ENCODE measurements at places on chromosomes 2 and 18.

GRCh38 chr2:75277111-75277510, 77.8 kb upstream of the TACR1 start:
- DNase-seq, result no peak

GRCh38 chr18:47970664-47971531, 40.4 kb upstream of the SMAD2 start:
- DNase-seq, result peak; percentile 68

DNA sequence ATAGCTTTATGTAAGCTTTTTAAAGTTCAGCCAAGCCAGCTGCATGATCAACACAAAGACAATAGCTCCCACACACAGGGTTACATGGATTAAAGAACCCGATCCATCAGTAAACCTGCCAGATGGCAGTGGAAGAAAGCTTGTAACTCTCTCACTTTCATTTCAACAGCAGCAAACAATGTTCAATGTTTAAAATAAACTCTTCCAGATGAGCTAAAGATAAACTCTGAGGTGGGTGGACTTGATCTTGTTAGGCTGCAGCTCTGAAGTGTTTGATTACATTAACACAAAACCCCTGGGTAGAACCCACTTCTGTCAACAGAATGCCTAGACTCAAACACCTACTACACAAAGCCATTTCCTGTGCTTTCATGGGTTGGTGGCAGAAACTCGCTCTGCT, 13.9 kb downstream of the RDH14 start:
- peak; percentile 4 for DNase-seq

GRCh38 chr2:218081063-218081462, 12.0 kb downstream of the RUFY4 start:
- DNase-seq, result no peak

- DNase-seq, result no peak
Observed at GRCh38 chr2:230347659-230348305, 20.8 kb downstream of the SP140L start.

GRCh38 chr2:143841935-143842334, 678.0 kb downstream of the ZEB2 start:
- DNase-seq, result no peak

DNA sequence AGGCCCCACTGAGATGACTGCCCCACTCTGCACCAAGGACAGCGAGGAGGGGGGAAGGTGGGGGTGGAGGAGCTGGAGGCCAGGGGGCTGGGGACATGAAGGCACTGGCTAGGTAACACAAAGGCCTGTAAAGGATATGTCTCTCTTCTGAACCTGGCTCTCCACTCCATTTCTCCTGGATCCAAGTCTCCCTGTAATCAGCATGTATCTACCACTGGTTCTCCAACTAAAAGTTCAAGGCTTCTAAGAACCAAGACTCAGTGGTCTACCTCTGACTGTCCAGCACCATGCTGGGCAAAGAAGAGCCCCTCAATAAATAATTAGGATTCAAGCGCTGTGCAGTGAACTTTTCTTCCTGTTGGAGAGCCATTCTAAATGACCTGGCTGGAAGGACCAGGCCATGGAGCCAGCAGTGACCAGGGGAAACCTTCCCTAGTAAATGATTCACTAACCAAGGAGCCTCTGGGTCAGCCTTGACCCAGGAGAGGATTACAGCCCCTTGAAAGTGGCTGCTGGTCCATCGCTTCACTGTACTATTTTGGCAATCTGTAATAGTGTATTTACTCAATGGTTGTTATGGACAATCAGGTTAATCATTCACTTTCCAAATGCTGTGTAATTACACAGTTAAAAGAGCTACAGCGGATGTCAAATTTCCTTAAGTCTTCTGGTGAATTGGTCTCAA, 73.2 kb downstream of the BCL11A start:
- no peak for DNase-seq

DNA sequence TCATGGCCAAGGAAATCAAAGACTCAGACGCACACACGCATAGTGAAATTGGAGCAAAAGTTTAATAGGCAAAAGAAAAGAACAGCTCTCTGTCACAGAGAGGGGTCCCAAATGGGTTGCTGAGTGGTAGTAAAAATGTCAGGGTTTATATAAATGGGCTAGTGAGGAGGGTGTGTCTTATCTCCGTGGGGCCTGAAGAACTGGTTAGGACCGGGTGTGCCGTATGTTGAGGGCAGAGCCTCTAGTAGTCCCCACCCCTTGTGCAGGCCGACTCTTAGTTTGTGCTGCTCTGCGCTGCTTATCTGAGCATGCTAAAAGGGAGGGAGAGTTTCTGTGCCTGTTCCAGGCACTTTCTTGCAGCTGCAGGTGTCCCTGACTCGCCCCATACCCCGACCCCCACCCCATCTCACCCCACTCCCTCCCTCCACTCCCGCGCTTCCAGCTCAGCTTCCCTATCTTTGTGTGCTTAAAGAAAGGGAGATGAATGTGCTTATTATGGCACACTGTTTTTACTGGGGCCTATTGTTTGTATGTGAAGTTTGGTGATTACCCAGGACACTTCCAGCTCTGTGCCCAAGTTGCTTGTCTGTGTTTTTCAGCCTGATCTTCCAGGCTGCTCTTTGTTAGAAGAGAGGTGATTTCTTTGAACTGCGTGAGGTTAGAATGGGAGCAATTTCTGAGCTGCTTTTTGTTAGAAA, 167.4 kb downstream of the SPAG16 start:
- peak; percentile 40 for DNase-seq

- DNase-seq, result no peak
Observed at GRCh38 chr18:11736656-11737055, 47.6 kb downstream of the GNAL start.

DNA sequence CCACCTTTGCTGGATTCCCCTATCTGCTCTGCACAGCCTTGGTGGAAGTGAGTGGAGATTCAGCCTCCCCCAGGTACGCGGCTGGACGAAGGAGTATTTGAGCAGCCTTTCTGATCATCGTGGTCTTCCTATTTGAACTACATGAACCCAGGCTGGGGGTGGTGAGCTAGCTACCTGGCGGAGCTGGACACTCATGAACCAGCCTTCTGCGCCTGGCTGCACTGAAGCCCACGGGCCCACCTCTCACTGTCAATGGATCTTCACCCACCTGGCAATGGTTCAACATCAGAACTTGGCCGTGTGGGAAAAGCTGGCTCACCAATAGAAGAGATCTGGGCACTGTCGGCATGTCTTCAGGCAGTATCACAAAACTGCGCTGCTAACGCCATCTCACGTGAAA, 35.4 kb downstream of the ANKMY1 start:
- DNase-seq, result no peak

DNA sequence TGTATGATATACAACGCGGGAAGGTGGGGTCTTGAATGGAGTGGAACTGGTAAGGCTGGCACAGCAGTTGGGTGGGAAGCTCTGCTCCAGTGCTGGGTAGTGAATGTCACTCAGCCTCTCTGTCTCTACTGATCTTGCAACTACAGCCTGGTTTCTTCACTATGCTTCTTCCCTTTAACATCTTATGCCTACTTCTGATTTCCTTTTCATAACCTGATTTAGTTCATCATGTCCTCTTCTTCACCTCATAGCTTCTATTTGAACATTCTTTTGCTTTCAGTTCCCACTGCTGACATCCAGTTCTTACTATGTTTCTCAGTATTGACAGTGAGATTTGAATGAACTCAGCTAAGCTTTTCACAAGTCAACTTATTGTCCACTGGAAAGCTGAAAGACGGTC, 286.2 kb downstream of the ARL6IP6 start:
- no peak for DNase-seq

DNA sequence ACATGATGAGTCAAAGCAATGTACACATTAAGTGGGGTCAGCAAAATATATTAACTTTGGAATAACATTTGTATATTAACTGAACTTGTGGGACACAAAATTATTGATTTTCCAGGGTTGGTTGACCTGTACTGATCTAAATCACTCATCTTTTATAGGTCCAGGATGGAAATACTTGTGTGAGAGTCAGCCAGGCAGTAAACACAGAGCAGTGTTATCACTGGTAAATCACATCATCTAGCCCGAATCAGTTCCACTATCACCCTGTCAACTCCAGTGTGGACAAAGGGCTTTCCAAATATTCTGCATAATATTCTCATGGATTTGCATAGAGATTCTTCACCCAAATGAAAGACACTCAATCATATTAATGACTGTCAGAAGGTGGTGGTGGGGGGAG, 295.7 kb downstream of the LRP1B start:
- DNase-seq, result no peak

GRCh38 chr2:178265851-178266250, 71.5 kb downstream of the OSBPL6 start:
- DNase-seq, result no peak

GRCh38 chr18:45274026-45274425, 341.2 kb upstream of the SLC14A2 start:
- no peak for DNase-seq

GRCh38 chr2:144052083-144052482, 467.8 kb downstream of the ZEB2 start:
- DNase-seq, result no peak

GRCh38 chr18:9771261-9771976, 63.3 kb downstream of the RAB31 start:
- DNase-seq, result peak; percentile 75

- DNase-seq, result no peak
Observed at GRCh38 chr2:10775021-10775780, 37.4 kb downstream of the PDIA6 start.

DNA sequence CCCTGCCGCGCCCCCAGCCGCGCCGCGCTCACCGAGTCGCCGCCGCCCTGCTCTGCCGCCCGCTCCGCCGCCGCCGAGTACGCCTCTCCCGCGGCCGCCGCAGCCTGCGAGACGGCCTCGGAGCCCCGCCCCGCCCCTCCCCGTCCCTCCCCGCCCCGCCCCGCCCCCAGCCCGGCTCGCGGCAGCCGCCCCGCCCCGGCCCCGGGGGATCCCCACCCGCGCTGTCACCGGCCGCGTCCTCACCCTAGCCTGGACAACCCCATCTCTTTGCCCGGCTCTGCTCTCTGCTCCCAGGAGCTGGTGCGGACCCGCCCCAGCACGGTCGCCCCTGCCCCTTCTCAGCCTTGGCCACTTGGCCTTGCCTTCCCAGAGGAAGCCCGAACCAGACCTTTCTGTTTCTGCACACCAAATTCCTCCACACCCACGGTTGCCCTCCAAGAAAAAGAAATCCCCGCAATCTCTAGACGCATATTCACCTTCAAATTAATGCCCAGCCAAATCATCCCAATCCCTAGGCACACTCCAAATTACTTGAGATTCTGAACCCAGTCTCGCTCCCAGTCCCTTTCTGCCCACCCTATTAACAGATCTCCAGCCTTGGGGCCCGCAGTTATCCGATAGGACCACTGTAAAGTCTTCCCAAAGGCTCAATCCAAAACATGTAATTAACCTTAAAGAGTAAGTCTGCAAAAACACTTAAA, at the start of gene CYRIA:
TSS of gene CYRIA (minus strand) at position 87 of the 701 bp plus-strand sequence. CDS start 77,715 bp downstream, outside the sequence.
- no peak for DNase-seq

DNA sequence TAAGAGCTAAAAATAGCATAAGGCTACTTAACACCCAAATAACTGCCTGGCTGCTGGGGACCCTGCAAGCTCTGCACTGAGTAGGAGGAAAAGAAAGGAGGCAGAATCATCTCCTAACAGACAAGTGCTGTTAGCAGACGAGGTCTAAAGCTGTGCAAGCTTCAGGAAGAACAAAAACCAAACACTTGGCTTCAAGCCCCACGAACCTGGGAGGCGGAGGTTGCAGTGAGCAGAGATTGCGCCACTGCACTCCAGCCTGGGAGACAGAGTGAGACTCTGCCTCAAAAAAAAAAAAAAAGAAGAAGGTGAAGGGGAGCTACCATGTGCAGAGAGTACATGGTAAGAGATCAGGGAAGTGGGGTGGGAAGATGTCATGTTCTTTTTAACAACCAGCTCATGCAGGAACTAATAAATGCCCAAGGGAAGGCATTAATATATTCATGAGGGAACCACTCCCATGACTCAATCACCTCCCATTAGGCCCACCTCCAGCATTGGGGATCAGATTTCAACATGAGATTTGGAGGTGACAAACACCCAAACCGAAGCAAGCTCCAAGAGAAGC, 28.8 kb upstream of the INO80C start:
- peak; percentile 17 for DNase-seq

- DNase-seq, result no peak
Observed at GRCh38 chr18:78487649-78488048, 492.0 kb upstream of the SALL3 start.

DNA sequence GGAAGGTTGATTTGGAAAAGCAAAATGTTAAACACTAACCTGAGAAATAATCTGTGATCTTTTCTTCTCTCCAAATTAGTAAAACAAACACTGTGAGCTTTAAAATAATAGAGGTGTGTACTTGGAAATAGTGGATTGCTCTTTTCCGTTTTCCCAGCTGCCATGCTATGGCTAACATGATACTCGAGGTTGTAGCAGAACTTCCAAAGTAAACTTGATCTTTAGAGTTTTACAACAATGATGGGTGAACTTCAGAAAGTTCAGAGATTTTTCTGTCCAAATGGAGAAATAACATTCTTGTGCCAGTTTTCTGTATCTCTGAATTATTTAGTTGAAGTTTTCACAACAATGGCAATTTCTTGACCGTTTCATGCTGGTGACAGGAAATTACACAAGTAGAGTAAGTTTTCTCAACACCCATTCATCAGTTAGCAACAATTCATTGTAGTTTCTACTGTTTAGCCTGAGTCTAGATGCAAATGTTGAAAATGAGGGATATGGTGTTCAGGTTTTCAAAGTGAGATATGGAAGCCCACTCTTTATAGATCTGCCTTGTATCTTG, 135.3 kb upstream of the CTAGE1 start:
- no peak for DNase-seq

GRCh38 chr2:161122772-161123530, 37.3 kb upstream of the TANK start:
- DNase-seq, result peak; percentile 70

GRCh38 chr2:11766016-11766415, 19.6 kb downstream of the LPIN1 start:
- no peak for DNase-seq

- DNase-seq, result no peak
Observed at GRCh38 chr18:48490641-48491293, 48.1 kb upstream of the CTIF start.

DNA sequence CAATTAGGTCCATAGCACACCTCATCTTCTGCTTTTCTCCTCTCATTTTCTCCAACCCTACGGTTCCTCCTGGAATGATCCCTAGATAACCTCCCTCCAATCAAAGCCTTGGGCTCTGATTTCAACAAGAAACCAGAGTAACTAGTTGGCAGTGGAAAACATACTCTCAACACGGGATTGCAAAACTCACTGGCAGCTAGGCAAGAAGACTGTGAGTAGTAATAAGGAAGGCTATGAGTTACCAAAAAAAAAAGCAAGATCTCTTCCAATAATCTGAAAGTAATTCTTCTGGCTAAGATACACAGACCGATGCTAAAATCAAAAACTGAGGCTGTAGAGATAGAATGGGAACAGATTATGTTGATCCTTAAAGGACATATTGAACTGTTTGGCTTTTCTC, 28.4 kb upstream of the CCDC102B start:
- DNase-seq, result no peak

- no peak for DNase-seq
Observed at GRCh38 chr2:30433541-30434299, 13.3 kb upstream of the LCLAT1 start.

DNA sequence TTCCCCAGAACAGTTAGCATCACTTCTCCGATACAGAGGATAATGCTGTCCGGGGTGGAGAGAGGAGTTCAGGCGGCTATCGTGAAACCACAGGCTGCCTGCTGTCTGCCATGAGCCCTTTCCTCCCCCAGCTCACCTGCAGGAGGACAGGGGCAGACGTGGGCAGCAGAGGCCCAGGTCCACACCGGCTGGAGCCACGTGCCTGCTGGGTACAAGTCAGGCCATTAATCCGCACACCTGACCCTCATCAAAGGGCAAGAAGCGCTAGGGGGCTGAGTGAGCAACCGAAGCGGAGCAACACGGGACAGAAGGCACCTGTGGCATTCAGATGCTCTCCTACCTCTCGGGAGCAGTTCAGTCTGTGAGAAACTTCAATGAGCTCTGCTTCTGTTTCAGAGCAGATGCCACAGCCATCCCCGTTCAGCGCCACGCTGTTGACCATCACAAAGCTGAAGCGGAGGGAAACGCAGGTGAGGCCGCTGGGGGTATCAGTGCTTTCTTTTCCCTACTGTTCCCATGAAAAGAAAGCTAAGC, 21.5 kb downstream of the MPPE1 start:
- no peak for DNase-seq

Measured in pons (tissue), 1 donor.